ENCODE measurements at places on chromosomes 16 and 17. TPM values are rescaled to one million over a fixed set of nuclear protein-coding genes. Genes with fewer than 3 reads are reported as not detected.

DNA sequence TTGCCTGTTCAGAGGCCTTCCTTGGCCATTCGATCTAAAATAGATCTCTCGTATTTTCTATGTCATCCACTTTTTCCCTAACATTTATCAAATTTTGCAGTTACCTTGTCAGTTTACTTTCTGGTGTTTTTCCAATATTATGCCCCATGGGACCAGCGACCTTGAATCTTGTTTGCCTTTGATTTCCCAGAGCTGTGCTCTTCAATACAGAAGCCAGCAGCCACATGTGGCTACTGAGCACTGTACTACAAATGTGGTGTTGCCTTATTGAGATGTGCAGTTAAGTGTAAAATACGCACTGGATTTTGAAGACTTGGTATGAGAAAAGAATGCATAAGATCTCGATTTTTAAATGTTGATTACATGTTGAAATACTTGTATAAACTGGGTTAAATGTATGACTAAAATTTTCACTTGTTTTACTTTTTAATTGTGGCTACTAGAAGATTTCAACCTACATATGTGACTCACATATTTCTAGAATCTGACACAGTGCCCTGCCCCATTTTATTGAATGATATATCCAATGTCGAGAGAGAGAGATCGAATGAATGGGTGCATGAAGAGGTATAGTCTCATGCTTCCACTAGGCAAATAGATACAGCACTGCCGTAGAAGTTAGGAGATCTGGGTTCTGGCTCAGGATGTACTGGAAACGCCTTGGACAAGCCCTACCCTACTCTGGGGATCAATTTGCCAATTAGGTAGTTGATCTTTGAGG lies 824 bp upstream of the PSME3 start:
- no peak for DNase-seq

DNA sequence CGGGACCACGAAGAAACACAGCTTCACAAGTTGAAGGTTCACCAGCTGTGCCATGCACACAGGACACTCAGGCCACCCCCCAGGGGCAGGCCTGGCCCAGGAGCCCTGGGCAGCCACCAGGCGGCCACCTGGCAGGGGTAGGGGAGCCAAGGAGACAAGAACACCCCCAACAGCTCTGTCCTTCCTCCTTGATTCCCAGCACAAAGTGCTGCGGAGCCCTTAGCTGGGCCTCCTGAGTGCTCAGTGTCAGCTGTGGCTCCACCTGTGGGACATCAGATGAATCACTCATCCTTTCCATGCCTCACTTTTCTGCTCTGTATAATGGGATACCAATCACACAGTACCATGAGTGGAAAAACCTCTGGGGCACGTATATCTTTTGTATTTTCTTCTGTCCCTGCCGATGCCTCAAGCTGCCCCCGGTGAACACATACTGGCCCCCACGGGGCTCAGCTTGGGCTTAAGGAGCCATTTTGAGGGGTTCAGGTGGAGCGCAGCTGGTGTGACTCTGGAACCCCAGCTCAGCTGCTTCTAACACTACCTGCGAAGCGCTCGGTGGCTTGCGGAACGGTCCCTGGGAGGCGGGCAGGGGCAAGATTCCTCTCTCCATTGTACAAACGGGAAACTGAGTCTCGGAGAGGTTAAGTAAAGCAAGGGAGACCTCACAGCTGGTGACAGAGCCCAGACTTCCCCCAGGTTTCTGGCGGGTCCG lies 12.0 kb downstream of the GALK1 start:
- peak; percentile 57 for DNase-seq

The NPIPA8 gene
- total RNA-seq = not detected

The GOT2 gene
- 72.9 TPM for total RNA-seq

DNA sequence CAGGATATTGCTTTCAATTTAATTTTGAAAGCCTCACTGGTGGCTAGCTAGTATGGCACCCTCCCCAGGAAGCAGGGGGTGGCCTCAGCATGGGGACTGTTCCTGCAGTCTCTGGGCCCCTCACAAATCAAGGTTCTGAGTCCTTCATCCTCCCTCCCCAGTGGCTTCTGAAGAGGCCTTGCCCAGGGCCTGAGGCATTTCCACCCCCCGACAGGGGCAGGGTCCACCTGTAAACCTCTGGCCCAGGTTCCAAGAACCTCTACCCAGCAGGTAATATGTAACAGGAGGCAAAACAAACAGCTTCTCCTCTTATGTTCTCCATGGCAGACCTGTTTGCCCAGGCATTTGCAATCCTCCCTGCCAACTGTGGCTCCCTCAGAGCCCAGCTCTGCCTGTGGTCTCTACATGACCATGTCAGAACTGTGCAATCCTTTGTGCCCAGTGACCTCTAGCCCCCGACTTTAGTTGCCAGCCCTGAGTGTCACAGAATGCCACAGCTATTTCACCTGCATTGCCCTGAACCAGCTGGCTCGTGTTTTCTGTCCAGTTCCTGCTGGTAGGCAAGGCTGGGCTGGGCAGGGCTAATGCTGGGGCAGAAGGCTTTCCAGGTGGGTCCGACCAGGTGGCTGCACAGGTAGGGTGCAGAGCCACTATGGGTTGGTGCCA lies 14.3 kb downstream of the ACSF2 start:
- no peak for DNase-seq

The ANKS4B gene
- total RNA-seq = not detected

DNA sequence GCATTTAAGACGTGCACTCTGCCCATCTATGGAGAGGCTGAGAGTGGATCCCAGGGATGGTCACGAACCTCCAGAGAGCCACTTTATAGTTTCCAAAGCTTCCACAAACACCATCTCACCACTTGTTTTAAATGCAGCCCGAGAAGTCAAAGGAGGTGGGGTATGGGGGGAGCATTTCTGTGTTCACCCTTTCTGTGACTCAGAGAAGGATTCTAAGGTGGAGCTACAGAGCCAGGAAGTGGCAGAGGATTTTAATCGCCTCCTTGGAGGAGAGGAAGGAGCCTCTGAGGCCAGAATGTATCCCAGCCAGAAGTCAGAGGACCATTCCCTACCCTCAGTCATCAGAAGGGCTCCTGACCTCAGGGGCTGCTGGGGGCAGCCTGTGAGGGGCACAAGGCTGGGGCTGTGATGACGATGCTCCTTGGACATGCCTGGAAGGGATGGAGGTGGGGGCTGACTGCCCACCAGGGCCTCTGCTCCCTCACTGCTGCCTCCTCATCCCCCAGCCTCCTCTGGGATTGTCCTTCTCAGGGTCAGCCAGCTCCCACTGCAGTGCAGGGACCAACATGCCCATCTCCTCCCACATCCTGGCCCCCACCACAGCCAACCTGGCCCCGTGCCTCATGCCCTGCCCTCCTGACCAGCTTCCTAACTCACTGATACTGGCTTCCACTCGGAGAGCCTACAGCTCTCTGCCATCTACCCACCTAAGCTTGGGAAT lies 2.8 kb downstream of the XYLT2 start:
- no peak for DNase-seq

The GIT1 gene
- 71.5 TPM for total RNA-seq

Data from Karpas-422 (cell line).